Activated T-cell treated with anti-CD3 and anti-CD28 coated beads, Interleukin-2, amount 50 U/mL, for 1 hour (primary cell): ENCODE measurements at places on chromosomes 11 and 22.
A peak's percentile ranks its signal among the peaks of the same experiment; 100 is the strongest.

- DNase-seq: no peak
These were observed 57.8 kb downstream of the ELFN2 start for GRCh38 chr22:37369483-37369882.

GRCh38 chr11:47101406-47101805 is 75.3 kb downstream of the ARFGAP2 start:
- no peak for DNase-seq

- peak; percentile 59 for DNase-seq
These were observed 505 bp downstream of the NUDT22 start for GRCh38 chr11:64226507-64227051.

DNA sequence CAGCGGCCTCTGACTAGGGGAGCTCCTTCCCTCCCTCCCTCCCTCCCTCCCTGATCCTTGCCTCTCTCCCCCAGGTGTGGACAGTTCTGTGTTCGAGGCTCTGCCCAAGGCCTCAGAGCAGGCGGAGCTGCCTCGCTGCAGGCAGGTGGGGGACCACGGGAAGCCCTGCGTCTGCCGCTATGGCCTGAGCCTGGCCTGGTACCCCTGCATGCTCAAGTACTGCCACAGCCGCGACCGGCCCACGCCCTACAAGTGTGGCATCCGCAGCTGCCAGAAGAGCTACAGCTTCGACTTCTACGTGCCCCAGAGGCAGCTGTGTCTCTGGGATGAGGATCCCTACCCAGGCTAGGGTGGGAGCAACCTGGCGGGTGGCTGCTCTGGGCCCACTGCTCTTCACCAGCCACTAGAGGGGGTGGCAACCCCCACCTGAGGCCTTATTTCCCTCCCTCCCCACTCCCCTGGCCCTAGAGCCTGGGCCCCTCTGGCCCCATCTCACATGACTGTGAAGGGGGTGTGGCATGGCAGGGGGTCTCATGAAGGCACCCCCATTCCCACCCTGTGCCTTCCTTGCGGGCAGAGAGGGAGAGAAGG is 11.1 kb upstream of the POU2F3 start:
- DNase-seq: no peak

GRCh38 chr11:102985850-102986249 is 30.3 kb upstream of the MMP13 start:
- DNase-seq: no peak

DNA sequence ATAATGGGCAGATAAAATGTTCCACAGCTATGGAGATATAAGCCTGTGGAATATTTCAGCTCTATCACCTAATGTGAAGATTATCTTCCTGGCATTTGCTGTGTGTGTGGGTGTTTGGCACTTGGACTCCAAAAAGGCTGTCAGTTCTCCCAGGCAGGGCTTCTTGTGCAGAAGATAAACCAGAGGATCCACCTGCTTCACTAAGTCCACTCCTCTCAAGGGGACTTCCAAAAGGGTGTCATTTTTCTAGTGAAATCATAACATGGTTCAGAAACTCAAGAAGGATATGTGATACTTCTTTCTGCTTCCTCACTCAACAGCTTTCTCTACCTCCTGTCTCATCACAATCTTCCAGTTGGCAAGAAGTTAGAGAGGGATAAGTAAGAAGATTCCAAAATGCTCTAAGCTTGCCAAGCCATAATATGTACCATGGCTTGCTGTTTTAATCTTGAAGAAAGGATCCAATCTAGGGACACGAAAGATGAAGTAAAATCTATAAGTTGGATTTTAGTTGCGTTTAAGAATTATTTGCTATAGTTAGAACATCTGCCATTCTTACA is 206.2 kb upstream of the MTMR2 start:
- DNase-seq: no peak

DNA sequence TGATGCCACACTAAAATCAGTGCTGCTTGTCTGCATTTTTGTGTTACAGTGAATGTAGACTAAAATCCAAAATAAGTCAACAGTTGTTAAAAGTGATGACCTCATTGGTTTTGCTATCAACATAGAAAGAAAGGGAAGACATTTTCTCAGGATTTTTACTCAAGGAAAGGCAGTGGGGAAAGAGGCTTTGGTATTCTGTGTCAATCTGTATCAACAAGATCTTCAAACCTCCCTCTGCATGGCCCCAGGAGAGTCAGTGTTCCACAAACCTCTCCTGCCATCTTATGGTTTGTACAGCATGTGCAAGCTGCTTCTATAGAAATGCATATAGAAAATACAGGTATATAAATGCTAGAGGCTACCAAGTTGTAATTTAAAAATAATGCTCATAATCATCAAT is 13.8 kb upstream of the OR51M1 start:
- DNase-seq: no peak

DNA sequence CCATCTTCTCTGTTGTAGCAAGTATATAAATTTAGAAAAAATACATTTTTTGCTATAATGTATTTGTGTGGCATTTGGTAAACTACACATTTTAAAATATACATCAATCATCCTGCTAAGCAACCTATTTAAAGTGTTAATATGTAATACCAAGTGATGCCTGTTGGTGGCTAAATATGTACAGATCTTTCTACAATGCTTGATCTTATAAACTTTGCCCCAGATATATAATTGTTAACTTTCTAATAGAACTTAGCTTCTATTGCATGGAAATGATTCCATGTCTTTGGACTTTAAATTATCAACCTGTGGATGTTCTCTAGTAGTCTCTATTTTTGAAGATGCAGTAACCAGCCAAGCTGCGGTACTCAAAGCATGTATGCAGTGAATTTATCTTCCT is 1260.4 kb upstream of the RAG2 start:
- no peak for DNase-seq

- DNase-seq: no peak
These were observed 162.8 kb downstream of the ST3GAL4 start for GRCh38 chr11:126518071-126518971.
